ENCODE measurements at places on chromosomes 6 and 20.

DNA sequence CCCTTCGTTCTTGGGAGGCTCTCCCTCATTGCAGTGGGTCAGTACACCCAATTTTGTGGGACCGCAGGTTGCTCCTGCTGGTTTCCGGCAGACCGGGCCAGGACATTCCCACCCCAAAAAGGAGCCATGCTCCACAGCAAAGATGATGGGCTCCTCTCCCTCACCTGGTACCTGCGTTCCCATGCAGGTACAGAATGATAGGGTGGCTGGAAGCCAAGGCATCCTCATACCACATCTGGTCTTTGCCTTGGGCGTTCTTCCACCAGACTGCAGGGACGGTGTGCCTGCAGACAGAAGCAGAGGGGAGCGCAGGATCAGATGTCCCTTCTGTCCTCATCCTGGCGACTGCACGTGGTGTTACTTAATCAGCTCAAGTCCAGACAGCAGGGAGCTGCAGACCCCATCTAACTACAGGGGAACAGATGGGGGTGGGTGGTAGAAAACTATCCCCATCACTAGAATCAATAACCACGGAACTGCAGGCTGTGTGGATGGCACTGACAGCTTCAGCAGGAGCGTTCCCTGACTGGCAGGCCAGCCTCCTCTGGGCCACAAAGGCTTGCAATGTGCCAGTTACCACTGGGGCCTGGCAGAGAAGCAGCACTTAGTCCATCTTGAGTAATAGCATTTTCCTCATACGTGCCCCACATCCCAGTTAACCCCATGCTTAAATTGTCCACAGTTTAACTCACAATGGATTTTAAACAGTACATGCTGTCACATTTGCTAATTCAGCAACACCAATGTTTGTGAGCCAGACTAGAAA lies 70.4 kb downstream of the ABHD12 start:
- no peak for DNase-seq

DNA sequence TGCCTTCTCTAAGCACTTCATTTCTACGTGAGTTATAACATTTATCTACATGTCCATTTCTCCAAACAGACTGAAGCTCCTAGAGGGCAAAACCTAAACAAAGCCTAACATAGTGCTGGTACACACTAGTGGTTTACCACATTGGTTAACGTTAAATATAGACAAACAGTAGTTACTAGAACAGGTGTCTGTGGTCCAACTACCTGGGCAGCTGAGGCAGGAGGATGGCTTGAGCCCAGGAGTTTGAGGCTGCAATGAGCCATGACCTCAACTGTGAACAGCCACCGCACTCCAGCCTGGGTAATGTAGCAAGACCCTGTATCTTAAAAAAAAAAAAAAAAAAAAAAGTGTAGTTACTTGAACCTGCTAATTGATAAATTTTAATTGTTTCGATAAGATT lies 26.5 kb downstream of the PTPRK start:
- DNase-seq, result no peak

- no peak for DNase-seq
Observed at GRCh38 chr6:39508515-39508914, 186.0 kb upstream of the KCNK16 start.

DNA sequence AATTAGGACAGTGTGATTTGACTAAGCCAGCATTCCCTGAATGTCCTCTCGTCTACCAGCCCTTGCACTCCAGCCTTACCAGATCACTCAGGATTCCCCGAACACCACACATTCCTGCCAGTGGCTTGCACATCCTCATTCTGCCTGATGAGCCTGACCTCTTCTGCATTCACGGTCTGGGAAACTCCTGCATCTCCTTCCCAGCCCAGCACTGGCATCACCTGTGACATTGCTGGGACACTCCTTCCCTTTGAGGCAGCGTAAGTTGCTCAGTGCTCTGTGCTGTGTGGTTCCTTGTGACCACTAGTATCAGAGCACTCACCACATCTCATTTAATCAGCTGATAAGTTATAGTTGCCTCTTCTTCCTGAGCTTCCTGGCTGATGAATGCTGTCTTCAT lies 17.3 kb downstream of the NCOA7 start:
- DNase-seq, result no peak

GRCh38 chr6:133809406-133809805 lies 79.5 kb upstream of the TCF21 start:
- no peak for DNase-seq

DNA sequence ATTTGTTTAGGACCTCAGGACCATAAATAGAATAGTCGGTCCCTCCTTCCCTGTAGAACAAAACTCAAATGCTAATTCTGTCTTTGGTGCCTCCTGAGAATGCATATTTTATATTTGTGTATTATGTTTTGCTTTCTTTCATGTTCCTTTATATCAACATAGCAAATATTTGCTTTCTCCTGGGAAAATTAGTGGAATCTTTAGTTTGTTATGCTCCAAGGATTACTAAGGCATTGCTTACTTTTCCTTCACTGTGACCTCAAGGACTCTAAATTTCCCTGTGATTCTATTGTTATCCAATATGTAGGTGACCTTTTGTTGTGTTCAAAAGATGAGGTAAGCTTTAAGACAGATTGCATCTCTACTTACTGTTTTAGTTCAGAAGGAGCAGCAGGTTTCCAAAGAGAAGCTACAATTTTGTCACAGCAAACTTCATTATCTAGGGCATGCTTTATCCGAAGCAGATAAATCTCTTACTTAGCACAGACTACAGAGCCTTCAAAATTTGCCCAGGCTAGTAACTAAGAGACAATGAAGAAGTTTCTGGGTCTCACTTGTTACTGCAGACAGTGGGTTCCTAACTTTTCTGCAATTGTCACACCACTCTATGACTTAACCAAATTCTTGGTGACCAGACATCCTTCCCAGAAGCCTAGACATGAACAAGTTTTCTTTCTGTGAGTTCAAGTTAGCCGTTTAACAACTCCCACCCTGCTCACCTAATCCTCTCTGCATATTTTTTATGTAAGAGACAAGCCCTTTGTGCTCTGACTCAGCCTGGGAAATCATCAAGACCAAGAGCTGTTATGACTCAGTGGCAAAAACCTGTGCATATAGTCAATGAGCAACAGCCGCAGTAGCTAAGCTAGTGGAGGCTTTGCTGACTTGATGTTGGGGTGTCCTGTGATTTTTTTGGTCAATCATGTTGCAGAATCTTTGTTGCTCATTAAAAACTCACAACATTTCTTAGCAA lies 378.8 kb downstream of the QKI start:
- DNase-seq, result peak; percentile 63

GRCh38 chr6:13065581-13065980 lies 262.8 kb downstream of the TBC1D7 start:
- DNase-seq, result no peak

GRCh38 chr6:44333273-44333919 lies 9.1 kb upstream of the SPATS1 start:
- DNase-seq, result no peak

- DNase-seq, result no peak
Observed at GRCh38 chr20:25256226-25256859, 8.5 kb downstream of the PYGB start.

DNA sequence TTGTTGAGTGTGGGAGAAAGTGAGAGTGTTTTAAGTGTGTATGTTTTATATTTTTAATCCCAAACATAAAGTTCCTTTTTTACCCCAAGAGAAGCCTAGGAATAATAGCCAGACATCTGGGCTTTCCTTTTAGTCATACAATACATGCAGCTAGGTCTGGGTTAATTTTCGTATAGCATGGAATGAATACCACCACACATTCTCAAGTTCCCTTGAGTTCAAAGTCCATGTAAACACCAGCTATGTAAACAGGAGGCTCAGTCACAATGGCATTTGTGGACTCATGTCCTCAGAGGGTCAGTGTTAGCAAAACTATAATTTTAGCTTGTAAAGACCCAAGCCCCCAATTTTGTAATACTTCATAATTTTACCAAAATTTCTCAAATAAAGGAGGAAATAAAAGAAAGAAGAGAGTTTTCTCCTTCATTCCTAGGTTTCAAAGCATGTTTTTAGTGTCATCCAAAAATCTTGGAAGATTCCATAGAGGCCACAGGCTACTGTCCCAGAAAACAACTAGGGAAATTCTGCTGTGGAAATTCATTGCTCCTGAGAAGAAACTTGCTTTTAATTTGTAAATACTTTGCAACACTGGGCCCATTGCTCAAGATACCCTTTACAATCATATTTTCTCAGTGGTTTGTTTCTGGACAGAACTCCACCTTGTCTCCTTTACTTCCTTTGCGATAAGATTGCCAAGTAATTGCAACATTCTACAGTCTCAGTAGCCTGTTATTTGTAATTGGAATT lies 671.2 kb downstream of the COL12A1 start:
- DNase-seq, result no peak

DNA sequence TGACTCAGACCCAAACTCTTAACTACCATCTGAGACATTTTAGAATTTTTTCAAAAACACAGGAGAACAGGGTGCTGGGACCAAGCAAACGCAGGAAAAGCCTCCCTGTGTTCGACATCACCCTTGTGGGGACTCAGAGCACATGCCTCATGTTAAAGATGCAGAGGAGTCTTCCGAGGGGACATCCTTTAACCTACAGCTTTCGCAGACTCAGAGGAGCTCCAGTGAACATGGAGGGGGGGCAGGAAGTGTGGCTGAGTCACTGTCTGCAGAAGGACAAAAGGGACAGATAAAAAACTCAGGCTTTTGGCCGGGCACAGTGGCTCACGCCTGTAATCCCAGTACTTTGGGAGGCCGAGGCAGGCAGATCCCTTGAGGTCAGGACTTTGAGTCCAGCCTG lies 15.1 kb downstream of the BMP7 start:
- DNase-seq, result peak; percentile 22

GRCh38 chr6:130482645-130483390 lies 117.0 kb downstream of the TMEM200A start:
- DNase-seq, result peak; percentile 23

DNA sequence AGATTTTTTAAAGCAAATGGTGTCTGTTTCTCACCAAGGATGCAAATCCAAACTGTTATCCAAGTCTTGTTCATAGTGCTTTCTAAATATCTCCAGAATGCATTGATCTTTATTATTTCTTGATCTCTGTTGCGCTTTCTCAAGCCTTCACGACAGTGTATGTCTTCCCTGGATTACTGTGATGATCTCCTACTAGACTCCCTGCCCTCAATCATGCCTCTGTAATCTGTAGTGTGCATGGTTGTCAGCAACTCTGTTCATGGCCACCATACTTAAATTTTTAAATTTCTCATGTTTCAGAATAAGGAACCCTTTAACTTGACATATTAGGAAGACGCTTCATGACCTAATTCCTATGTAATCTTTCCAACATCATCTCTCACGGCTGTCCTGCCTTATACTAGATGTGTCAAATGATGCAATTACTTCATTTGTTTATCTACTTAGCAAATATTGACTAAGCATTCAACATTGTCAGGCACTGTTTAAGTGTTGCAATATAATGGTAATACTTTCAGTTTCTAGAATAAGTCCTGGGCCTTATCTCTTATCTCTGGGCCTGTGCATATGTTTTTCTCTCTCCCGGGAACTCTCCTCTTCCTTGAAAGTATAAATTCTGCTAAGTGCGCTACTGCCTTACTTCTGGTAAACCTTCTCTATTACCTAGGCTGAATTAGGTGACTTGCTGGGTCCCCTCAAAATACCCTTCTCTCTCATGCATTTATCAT lies 25.6 kb upstream of the AHI1 start:
- DNase-seq, result peak; percentile 18

DNA sequence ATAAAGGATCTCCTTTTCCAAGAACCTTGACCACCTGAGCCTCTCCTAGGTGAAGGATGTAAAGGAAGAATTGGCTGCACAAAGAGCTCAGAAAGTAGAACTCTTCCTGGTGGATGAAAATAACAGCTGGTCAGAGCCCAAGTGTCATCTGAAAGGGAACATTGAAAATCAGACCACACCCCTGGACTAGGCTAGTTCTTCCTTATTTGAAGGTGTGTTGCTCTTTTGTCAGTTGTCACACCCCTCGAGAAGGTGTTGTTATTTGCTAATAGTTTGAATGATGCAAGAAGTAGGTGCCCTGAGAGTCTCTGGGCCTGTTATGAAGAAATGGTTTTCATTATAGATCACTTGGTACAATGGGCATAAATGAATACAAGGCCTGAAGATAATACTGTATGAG lies 31.1 kb downstream of the NHLRC1 start:
- no peak for DNase-seq

DNA sequence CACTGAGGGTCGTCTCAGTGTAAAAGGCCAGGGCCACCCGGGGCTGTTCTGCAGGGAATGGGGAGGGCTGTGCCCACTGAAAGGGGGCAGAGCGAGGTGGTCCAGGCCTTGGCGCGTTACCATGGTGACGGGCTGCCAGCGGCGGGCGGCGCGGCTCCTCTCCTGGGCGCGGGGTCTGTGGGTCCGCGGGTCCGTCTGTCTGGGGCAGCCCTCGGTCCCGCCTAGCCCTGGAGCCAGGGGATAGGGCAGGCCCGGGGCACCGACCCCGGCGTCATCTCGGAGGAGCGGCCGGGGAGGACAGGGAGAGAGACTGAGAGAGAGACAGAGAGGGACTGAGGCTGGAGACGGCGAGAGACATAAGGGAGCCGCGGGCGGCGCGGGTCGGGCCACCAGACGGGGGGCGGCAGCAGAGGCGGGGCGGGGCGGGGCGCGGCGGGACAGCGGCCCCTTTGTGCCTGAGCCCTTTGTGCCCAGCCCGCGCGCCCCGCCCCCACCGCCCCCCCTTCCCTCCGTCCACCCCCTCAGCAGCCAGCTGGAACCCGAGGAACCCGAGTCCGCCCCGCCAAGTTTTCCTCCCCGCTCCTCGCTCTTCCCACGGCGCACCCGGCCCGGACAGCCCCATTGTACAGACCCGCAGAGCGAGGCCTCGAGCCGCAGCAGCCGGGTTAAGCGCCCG lies at the start of gene KIAA1755:
KIAA1755 (minus strand) TSS at position 358 of the 676 bp plus-strand sequence; CDS start at position 123, 235 bp downstream.
- no peak for DNase-seq
